ENCODE measurements at places on chromosomes 1 and 21. TPM values are rescaled to one million over a fixed set of nuclear protein-coding genes. Genes with fewer than 3 reads are reported as not detected.

The MYOG gene
- not detected for total RNA-seq

DNA sequence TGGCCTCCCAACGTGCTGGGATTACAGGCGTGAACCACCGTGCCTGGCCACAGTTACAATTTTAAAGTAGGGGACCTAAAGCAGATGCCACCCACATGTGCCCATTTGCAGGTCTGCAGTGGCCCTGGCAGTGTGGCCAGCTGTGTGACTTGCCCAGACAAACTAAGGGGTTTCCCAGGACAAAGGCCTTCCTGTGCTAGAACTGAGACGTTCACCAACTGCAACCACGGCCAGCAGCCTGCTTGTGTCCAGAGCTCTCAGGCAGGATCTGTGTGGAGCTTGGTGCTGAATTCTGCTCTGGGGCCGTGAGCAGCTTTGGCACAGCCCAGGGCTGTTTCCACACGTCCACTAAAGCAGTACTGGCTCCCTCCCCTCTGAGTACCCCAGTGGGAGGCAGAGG, 10.6 kb upstream of the PTTG1IP start:
- no peak for DNase-seq

DNA sequence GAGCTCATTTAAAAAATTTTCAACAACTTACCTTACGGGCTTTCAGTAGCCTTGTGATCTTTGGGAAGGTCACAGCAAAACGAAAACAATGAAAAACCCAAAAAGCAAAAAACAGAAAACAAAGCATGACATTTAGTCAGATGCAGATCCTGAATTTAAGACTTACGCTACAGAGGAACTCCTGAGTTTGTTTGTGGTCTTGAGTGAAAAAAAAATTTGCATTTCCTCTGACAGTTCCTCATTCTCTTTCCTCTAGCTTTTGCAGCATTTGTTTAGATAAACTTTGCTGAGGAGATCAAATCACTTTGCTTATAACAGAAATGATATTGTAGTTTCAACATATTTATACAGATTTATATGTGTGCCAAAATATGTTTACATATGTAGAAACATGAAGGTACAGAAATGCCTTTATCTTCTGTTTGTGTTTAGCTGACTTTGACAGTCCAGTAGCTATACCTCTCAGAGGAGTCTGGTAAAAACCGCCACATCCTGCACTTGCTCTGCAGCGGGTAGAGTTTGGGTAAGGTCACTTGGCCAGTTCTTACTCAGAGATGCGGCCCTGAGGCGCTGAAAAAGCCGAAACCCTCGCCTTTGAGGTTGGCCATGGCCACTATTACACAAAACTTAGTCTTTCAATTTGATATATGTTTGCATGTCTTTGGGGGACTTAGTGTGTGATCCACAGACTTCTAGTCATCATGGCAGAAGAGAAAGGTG, 142.5 kb downstream of the TNR start:
- DNase-seq, result no peak

DNA sequence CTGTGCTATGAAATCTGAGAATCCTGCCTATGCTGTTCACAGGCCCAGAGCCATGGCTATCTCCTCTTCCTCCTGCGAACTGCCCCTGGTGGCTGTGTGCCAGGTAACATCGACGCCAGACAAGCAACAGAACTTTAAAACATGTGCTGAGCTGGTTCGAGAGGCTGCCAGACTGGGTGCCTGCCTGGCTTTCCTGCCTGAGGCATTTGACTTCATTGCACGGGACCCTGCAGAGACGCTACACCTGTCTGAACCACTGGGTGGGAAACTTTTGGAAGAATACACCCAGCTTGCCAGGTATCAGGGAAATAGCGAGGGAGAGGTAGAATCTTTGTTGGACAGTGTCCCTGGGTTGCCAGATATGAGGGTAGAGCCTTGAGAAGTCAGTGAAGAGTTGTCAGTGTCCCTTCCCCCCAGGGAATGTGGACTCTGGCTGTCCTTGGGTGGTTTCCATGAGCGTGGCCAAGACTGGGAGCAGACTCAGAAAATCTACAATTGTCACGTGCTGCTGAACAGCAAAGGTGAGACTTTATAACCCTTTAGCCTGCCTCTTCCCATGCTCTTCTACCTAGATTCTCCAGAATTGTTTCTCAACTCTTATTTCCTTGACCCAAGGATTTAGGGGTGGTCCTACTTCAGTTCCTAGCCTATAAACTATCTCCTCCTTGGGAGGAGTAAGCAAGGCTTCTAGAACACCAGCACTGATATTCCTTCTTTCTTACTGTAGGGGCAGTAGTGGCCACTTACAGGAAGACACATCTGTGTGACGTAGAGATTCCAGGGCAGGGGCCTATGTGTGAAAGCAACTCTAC, 1.4 kb downstream of the NIT1 start:
- peak; percentile 81 for DNase-seq

DNA sequence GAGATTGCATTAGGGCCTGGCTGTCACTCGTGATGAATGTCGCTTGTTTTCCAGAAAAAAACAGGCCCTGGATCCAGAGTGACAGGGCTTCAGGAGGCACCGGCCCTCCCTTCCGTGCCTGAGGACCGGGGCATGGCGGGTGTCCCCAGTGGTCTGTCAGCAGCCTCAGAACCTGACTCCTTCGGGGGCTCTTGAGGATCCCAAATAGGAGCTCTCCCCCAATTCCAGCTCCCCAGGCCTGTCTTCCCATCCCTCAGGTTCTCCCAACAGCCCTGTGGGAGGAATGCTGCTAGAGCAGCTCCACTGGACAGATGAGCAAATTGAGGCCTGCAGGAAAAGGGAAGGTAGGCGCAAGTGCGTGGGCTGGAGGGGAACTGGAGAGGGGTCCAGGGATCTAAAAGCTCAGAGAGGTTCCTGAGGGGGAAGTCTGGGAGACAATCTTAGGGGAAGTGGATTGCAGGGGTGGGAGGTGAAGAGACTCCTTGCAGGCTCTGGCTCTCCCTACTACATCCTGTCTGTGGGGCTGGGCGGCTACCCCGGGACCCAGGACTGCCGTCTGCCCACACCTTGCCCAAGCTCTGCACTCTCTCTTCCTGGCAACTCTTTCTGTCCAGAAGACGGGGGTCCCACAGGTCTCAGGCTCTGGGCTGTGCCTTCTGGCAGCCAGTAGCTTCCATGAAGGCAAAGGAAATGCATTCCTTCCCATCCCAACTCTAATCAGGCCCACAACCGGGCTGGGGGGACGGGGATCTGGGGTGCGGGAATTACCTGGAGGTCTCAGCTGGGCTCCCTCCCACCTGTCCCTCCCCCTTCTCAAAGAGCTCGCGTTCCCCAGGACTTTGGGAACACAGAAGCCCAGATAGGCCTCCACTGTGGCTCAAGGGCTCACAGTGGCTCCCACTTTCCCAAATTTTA, 105.7 kb upstream of the CASZ1 start:
- DNase-seq, result no peak

- DNase-seq, result no peak
These were observed 41.3 kb upstream of the PLA2G5 start for GRCh38 chr1:20028726-20029125.

The AMY1B gene
- not detected for total RNA-seq

GRCh38 chr21:17523007-17523451, 10.2 kb downstream of the CXADR start:
- no peak for DNase-seq

The IRF6 gene
- total RNA-seq, result 0.86 TPM

GRCh38 chr1:200983035-200983561, 40.4 kb downstream of the KIF21B start:
- no peak for DNase-seq

The RPS6KA1 gene
- 97.4 TPM for total RNA-seq

- DNase-seq, result no peak
These were observed 201.2 kb downstream of the TOMM20 start for GRCh38 chr1:234927312-234927970.

DNA sequence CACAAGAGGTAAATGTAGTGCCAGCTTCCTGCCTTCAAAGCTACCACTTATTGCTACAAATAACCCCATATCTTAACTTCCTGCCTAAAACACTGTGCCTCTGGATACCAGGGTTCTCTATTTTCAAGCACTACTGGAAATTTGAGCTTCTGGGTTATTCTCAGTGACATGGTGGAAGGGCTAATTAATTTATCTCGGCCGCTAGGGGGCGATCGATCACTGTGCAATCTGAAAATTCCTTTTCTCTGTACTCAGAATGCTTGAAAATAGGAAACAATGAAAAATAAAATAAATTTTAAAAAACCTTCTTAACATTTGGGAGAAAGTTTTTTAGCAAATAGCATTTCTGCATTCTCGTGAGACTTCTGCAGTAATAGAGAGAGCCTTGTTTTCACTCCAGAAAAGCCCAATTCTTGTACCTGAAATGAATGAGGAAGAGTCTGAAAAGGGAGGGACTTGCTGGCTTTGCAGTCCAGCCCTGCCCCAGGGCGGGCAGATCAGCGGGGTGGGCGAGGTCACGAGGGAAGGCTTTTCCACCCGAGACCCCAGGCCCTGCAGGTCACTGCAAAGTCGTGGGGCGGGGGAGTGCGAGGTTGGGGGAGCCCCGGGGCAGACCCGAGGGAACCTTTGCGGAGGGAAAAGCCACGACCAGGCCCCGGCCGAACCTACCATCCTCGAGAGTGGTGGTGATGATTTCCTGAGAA, 276.7 kb downstream of the PCP4 start:
- no peak for DNase-seq

The C1orf226 gene
- total RNA-seq, result 0.10 TPM

The TRIM67 gene
- not detected for total RNA-seq

DNA sequence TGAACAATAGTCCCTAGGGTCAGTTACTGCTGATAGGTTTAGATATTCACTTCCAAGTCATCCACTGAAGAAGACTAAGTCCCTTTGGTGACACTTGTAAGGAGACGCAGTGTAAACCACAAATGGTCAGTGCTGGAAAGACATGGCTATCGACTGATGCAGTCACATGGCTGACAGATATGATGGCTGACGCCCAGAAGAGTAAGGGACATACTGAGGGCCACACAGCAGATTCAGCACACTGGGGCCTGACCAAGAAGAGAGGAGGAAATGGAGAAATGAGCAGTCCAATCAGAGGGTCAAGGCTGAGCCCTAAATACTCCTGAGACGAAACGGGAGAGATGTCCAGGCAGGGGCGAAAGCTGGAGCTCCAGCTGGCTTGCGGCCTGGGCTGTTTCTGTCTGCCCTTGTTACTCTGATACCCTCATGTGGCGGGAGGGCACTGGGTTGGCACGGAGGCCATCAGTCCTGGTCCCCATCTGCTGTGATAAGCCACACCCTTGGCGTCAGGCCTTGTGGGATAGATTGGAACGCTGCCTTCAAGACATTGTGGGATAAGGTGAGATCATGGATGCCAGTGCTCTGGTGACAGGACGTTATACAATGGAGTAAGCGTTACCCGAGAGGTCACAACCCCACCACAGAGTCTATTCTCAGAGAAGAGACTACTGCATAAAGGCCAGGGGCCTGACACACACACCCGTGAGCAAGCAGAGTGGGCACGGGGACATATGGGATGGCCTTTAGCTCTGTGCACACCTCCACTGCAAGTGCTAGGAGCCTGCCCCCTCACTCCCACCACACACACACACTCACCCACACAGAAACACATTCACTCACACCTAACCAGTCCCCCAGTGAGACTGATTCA, 158.4 kb downstream of the TRABD2B start:
- DNase-seq, result no peak

GRCh38 chr1:39509360-39510009, 18.0 kb downstream of the BMP8A start:
- no peak for DNase-seq

The DNASE2B gene
- not detected for total RNA-seq

The ANGPTL1 gene
- not detected for total RNA-seq

DNA sequence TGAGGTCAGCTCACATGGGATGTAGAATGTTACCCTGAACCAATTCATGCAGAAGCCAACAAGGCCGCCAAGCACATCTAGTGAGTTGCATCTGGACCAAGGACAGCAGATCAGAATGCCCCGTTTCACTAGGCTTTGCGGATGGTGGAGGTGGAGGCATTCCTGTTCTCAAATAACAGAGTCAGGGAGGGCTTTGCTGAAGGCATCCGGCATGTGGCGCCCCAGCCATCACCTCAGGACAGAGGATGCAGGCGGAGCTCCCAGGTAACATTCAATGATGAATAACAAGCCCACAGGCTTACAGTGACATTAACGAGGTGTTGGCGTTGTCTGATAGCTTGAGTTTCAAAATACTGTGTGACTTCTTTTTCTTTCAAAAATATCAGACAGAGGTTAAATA, 476.2 kb downstream of the CAMTA1 start:
- DNase-seq, result no peak

DNA sequence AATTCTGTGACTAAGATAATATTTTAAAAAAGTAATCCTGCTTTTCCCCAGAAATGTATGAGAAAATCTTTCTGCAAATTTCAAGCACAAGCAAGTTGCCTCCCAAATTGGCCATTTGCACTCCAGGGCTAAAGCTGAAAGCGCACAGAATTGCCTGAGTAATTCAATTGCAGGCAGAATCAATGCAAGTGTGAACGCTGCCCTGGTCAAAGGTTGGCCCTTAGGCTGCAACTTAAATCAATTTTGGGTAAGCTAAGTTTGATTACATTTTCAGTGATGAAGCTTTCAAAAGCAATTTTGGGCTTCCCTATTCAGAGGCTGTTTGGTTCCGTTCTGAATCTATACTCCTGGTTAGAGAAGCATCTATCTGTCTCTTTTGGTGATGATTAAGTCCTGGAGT, 501.8 kb upstream of the ZRANB2 start:
- no peak for DNase-seq

The SLAMF9 gene
- total RNA-seq, result not detected

The FNDC10 gene
- 0.96 TPM for total RNA-seq

Measured in CD4-positive, CD25-positive, alpha-beta regulatory T cell (primary cell).